Bone marrow (tissue), 2 donors: ENCODE measurements at places on chromosomes 2 and 18.

- no peak for DNase-seq
Observed at GRCh38 chr2:141519906-141520305, 610.9 kb downstream of the LRP1B start.

DNA sequence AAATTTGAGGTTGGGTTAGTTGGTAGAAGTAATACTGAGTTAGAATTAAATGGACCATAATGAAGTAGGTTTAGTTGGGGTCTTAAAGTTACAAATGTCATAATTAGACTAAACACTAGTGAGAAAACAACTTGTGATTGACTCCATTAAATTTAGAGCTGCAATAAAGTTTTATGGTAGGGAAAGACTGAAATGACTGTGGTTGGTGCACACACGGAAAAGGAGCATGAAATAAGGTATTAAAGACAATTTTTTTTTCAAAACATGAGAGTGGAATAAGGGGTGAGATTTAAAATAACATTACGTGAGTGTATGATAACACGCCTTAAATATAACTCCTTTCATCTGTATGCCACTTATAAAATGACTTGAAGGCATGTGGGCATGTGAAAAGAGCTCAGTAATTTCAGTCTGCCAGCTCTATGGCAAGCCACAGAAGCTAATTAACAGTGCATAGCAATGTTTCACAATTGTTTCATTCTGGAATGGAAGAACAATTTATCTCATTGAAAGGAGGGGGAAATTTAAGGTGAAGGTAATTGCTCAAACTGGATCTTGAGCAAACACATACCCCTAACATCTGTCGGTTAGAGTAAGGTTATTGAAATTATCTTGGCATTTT lies 1.4 kb downstream of the FRZB start:
- DNase-seq, result no peak

DNA sequence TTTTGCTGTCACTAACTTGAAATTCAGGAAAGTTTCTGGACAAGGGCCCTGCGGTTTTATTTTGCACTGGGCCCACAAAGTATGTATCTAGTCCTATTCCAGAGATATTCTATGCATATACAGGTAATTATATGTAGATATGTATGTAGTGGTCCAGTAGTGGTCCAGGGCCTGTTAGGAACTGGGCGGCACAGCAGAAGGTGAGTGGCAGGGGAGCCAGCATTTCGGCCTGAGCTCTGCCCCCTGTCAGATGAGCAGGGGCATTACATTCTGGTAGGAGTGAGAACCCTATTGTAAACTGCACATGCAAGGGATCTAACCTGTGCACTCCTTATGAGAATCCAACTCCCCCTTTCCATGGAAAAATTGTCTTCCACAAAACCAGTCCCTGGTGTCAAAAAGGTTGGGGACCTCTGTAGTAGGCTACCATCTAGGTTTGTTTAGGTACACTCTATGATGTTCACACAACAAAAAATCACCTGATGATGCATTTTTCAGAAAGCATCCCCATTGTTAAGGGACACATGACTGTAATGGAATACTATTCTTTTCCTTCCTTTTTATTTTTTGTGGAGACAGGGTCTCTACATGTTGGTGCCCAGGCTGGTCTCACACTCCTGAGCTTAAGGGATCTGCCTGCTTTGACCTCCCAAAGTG lies 2.8 kb upstream of the PPP4R3B start:
- DNase-seq, result no peak

DNA sequence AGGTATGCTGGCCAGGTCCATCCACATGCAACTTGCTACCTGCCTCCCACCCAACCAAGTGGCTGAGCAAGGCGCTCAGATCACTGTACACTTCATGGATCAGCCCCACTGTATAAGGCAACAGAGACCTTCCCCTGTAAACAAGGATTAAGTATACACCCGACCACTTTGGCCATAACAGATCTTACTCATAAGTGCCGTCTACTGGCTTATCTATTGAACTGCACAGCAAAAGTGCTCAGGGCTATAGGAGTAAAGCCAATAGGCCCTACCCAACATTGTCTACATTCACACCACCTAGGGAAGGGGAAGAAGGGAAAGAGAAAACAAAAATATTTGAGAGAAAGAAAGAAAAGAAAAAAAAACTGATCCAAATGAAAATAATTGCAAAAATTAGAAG lies 663.9 kb upstream of the LRRTM1 start:
- DNase-seq, result no peak

DNA sequence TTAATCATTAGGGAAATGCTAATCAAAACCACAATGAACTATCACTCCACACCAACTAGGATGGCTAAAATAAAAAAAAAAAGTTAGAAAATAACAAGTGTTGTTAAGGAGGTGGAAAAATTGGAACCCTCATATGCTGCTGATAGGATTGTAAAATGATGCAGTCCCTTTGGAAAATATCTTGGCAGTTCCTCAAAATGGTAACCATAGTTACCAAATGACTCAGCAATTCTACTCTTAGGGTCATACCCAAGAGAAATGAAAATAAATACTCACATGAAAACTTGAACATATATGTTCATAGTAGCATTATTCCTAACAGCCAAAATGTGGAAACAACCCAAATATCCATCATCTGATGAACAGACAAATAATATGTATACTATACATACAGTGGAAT lies 15.7 kb upstream of the ACVR2A start:
- no peak for DNase-seq

DNA sequence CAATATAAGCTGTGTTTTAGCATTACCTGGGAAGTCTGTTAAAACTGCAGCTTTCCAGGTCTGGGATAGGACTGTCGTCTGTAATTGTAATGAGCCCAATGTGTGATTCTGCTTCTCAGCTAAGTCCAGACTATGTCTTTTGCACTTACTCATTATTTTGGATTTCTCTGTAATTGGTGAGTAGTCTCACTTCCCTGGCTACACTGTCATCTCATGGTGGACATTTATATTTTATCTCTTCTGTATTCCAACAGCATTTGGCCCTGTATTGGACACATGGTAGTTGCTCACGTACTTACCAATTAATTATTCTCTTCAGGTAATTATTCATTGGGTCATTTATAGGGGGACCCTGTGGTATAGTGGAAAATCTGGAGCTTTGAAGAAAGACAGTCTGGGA lies 28.0 kb downstream of the LHCGR start:
- DNase-seq, result no peak

GRCh38 chr2:156065912-156066311 lies 266.6 kb downstream of the NR4A2 start:
- DNase-seq, result no peak

- no peak for DNase-seq
Observed at GRCh38 chr18:8046441-8046840, 479.3 kb downstream of the PTPRM start.

DNA sequence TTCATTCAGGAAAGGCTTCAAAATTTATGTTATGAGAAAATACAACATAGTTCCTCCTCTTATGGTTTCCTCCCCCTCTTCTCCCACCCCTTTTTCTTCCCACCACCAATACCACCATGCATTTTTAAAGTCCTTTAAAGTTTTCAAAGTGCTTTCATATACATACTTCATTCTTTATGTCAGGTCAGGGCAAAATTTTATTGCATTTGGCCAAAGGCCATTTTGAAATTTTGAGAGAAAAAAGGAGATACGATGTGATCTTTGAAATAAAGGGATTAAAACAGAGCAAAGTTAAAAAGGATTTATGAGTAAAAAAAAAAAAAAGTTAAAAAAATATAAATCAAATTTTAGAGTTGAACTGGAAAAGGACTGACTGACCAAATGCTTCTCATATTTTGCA lies 792.5 kb upstream of the FANCL start:
- no peak for DNase-seq

DNA sequence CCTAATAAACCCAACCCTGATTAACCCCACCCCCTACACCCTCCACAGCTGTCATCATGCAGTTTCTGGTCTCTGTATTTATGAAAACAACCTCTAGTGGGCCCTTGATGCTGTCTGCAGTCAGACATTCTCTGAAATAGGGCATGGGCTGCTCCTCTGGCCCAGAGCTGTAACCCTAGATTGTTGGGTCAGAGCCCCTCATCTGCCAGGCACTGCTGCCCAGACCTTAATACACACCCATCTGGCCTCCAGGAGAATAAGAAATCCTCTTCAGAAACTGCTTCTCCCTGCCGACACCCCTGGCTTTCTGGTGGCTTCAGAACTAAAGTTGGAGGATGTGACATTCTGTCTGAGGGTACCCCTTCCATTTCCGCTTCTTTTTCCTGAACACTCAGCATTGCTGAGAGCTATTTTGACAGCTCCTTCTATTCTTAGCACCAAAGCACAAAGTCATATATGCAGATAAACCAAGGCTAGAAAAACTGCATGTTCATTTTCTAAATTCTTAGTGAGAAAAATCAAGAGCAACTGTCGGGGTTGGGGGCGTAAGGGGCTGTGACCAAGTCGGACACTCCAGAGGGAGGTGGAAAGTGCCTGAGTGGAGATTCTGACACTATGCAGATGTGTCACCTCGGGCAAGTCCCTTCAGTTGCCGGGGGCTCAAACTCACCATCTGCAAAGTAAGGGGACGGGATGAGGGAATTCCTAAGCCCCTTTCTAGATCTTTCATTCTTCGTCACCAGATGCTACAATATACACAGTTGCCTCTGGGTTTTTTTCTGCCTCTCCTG lies 28.7 kb downstream of the SRSF7 start:
- peak; percentile 76 for DNase-seq
